ENCODE measurements at places on chromosomes 5 and 9.

DNA sequence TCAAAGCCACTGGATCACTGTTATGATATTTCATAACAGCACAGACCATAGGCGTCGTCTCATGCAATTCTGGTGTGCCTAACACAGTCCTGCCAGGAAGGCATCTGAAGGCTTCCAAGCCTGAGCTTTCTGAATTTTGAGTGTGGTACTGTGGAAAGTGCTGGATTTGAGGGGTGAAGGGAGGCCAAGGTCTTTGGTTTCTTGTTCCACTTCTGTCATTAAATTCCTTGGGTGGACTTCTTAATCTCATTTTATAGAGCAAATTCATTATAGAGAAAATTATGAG lies 441.3 kb upstream of the PIK3R1 start:
- DNase-seq = no peak

- no peak for DNase-seq
Observed at GRCh38 chr5:172674155-172674554, 33.1 kb downstream of the NEURL1B start.

GRCh38 chr5:139705655-139706587 lies 57.8 kb downstream of the CXXC5 start:
- DNase-seq = no peak

- DNase-seq = no peak
Observed at GRCh38 chr5:179115845-179116524, 55.8 kb downstream of the ZNF354C start.

DNA sequence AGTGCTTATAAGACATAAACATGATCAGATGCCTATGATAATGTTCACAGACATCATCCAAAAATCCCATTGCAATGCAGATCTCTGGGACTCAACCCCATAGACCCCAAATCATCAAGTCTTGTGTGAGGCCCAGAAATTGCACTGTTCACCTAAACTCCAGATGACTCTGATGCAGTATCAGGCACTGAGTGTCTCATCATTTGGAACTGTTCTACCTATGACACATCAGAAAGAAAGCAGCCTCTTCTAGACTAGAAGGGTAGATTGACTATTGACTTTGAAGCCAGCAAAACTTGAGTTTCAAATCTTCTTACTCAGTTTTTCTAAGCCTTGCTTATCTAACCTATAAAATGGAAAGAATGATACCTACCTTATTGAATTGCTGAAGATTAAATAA lies 58.7 kb upstream of the PAPPA start:
- no peak for DNase-seq

- DNase-seq = no peak
Observed at GRCh38 chr5:10743951-10744350, 17.1 kb downstream of the DAP start.

DNA sequence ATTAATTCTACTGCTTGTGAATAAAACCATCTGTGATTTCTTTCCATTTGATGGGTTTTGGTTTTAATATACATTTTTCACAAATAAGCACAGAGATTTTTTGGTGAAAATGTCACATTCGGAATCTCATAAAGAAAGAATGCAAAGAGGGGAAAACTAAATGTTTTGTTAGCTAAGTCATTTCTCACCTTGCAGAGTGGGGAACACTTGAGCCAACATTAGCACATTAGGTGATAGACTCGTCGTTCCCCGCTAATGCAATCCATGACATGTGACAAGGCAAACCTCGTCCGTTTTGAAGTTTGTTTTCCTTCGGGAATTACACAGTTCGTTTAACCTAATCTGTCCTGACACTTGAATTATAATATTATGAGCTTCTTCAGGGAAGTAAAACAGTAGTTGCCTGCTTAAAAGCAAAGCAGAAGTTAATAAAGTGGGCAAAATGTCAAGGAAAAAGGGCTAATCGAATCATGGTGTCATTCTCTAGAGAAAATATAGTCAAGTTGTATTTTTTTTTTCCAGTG lies 95.8 kb upstream of the LMX1B start:
- no peak for DNase-seq

DNA sequence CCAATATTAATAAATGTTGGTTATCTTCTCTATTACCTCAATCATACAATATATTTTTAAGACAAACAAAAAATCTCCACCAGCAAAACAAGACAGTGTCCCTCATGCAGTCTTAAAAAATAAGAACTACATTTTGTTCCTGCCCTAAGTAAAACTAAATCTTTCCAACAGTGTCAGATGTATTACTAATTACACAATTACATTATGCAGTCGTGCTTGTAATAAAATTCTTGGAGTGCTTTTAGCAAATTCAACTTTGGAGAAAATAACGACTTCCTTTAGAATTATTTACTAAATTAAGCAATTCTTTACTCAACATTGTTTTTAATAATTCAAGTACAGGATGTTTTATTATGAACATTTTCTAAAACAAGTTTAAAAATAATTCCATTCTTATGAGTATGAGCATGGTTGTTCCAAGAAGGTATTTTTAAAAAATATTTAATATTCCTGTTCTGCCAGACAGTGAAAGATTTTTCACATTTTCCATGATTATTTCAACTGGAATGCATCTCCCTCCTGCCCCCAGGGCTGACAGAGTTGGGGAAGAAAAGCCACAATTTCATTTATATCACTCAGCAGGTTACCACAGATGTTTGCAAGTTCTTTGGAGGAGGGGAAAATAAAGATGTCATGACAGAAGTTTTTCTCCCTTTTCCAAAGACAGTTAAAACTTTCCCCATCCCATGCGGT lies 137.9 kb downstream of the FAM114A2 start:
- DNase-seq = no peak

DNA sequence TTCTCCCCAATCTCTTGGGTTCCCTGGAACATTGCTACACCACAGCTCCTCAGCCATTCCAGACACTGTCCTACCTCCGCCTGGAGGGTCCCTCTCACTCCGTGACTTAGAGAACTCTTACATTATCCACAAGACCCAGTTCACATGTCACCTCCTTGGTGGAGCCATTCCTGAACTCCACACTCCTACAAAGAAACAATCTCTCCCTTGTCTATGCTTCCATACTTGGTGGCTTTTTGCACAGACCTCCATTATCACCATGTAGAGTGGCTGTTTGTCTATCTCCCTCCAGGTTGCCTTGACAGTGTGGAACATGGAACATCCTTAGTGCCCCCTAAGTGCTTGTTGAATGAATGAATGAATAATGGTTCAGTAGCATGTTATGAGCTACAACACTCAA lies 105.9 kb downstream of the PAX5 start:
- DNase-seq = no peak

DNA sequence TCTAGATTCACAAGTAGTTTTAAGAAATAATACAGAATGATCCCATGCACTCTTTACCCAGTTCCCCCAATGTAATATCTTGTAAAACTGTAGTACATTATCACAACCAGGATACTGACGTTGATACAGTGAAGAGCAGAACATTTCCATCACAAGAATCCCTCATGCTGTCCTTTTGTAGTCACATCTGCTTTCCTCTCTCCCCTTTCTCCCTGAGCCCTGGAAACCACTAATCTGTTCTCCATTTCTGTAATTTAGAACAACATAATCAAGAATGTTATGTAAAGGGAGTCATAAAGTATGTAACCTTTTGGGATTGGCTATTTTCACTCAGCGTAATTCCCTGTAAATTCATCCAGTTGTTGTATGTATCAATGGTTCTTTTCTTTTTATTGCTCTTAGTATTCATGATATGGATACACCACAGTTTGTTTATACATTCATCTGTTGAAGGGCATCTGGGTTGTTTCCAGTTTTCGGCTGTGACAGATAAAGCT lies 61.1 kb downstream of the ERCC6L2 start:
- no peak for DNase-seq

GRCh38 chr5:5387192-5387591 lies 35.3 kb upstream of the ICE1 start:
- DNase-seq = no peak

DNA sequence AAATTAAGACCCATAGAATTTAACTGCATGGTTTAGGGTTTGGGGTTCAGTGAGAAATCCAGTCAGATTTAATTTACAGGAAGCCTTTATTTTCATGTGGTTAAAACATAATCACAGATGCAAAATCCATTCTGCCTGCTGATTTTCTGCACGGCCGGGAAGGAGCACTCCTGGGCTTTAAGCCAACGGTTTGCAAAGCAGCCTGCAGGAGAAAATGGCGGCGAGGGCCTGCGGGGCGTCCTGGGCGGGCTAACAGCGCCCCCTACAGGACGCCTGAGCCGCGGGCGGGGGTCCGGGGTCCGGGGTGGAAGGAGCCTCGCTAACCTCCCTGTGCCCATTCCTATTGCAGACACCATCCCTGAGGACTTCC lies 47.6 kb downstream of the THBS4 start:
- peak; percentile 63 for DNase-seq

DNA sequence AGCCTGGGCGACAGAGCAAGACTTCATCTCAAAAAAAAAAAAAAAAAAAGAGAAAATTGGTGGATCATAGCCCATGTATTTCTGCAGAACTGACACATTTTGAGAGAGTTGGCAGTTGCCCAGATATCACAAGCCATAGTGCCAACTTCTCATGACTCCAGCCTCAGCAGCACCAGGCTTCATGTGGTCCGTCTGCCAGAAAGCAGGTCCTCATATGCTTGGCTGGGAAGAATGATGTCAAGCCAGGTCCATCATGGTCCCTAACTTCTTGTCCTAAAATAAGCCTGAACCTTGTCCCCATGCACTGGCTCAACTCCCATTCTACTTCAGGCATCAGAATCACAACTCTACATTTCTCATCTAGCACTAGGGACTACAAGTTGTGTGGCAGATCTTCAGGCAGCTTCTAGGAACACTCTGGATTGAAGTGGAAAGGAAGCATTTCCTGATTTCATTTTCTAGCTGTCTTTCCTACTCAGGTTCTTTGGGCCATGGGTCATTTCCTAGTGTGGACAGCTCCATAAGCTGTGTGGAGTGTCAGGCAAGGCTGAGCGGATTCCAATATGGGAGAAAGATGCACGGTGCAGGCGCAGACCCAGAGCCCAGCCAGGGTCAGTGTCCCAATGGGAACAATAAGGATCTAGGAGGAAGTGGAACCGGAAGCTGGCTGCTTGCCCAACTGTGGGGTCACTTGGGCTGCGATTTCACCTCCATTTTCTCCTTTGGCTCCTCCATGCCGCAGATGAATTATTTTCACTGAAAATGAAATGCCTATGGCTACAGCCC lies 90.1 kb downstream of the LMNB1 start:
- no peak for DNase-seq

DNA sequence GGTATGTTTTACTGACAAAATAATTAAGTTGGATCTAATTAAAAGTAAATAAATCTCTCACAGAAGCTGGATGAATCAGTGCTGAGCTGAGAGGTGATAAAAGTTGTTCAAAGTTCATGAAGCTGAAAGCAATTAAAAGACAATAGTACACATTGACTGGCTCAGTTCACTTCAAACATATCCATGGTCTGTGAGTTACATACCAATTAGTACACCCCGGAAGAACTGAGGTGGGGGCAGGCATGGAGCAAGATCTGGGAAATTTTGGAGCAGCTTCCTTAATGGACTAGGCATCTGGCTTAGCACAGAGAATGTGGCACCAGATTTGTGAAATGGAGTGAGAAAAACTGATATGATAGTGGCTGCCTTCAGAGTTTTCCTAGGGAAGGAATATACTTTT lies 152.7 kb downstream of the ATP10B start:
- DNase-seq = no peak

DNA sequence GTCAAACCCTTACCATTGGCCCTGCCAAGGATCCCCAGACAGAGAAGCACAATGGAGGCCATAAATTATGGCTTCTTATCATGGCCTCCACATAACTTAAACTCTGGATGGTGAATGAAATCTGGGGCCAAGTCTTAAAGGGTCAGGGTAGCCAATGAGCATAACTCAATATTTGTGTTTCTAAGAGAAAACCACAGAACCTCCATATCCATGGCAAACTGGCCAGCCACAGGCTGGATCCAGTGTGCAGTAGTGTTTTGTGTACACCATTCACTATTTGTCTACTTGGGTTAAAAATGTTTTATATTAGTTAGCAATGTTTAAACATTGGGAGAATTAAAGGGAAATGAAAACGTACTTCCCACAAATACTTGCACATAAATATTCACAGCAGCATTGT lies 60.8 kb downstream of the CDO1 start:
- DNase-seq = no peak

- DNase-seq = no peak
Observed at GRCh38 chr9:136541179-136541578, 4.7 kb downstream of the NOTCH1 start.

DNA sequence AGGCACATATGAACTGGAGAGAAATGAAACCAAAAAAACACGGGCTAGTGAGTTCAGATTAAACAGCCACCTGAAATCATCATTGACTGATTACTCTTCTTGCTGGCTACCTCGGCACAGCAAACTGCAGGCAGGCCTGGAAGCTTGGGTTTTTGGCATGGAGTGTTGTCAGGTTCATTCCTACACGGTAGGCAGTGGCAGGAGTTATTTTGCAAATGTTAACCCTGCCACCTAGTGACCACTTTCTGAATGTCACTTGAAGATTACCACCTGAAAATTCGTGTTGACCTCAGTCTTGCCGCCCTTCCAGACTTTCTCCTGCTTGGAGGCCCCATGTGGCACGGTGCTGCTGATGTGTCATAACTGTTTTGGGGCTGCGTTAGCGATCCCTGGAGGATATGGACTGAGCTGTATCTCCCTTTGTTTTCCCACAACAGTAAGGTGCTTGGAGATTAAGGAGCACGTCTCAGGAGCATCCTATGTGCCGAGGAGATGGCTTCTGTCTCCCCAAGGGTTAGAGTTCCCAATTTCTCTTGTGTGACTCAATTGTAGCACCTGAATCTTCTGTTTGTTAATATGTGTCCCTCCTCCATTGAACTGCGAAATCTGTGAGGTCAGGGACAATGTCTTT lies 12.7 kb upstream of the CD180 start:
- peak; percentile 72 for DNase-seq

DNA sequence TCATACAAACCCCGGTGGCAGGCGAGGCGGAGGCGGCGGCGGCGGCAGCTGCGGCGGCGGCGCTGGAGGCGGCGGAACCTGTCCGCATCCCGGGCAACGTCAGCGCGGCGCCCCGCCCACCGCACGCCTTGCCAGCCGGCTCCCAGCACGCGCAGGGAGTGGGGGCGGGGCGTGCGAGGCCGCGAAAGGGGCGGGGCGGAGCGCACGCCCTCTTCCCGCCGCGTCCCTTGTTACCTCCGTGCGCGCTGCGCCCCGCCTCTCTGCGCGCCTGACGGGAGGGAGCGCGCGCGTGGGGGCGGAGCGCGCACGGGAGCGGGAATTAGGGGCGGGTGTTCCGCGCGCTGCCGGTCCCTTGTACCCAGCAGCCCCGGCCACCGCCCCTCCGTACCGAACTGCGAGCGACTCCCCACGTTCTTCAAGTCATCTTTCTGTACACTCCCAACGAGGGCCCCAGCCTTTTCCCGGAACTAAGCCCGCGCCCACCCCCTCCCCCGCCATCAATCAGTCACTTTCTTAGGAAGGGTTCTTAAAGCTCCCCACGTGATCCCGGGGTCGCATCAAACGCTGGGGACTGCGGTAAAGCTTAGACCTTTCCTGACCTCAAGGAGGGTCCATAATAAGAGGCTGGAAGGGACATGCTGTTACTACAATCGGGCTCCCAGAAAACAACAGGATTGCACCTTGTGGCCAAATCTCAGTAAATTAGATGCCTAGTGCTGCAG lies at the start of gene AGTPBP1:
Gene AGTPBP1, minus strand, starts transcription at position 80 of the 722 bp plus-strand sequence. CDS start 29,421 bp downstream, outside the sequence.
- DNase-seq = peak; percentile 97

GRCh38 chr9:123002754-123003153 lies 30.7 kb upstream of the GPR21 start:
- DNase-seq = no peak

All from activated naive CD4-positive, alpha-beta T cell treated with anti-CD3 and anti-CD28 coated beads, Interleukin-2, amount 10 ng/mL, durations not matched to agents 7 days and 5 days (primary cell).